Dermis microvascular lymphatic vessel endothelial cell (primary cell): ENCODE measurements at places on chromosomes 3 and 15. TPM values are rescaled to one million over a fixed set of nuclear protein-coding genes. Genes with fewer than 3 reads are reported as not detected.

GRCh38 chr3:45746165-45746776 lies 50.1 kb downstream of the SLC6A20 start:
- DNase-seq, result no peak

DNA sequence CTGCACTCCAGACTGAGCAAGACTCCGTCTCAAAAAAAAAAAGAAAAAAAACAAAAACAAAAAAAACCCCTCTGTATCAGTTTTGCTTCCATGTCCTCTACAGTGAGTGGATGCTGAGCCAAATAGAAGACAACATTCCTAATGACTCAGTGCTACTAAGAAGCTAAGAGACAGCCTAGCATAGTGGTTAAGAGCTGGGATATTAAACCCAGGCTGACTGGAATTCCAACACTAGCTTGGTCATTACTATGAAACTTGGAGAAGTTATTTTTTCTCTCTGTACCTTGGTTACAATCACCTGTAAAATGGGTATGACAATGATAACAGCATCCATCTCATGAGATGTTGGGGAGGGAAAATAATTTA lies 60.9 kb upstream of the PYGO1 start:
- DNase-seq, result no peak

MELTF gene
- total RNA-seq, result 0.63 and 1.9 TPM in 2 replicates

DNA sequence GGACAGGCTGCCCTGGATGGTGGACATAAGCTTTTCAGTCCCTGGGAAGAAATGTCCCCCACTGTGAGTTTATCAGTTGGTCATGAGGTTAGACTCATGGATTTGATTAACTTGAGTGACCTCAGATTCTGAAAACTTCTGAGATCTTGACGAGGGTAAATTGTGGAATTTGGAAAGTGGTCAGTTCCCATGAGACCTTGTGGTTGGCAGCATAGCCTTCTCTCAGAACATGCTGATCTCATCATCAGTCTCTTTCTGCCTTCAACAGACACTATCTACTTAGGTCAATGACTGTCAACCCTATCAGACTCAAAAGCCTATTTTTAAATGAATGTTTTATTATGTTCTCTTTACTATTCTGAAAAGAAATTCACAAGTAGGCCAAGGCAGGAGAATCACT lies 45.6 kb upstream of the NDUFB4 start:
- no peak for DNase-seq

DNA sequence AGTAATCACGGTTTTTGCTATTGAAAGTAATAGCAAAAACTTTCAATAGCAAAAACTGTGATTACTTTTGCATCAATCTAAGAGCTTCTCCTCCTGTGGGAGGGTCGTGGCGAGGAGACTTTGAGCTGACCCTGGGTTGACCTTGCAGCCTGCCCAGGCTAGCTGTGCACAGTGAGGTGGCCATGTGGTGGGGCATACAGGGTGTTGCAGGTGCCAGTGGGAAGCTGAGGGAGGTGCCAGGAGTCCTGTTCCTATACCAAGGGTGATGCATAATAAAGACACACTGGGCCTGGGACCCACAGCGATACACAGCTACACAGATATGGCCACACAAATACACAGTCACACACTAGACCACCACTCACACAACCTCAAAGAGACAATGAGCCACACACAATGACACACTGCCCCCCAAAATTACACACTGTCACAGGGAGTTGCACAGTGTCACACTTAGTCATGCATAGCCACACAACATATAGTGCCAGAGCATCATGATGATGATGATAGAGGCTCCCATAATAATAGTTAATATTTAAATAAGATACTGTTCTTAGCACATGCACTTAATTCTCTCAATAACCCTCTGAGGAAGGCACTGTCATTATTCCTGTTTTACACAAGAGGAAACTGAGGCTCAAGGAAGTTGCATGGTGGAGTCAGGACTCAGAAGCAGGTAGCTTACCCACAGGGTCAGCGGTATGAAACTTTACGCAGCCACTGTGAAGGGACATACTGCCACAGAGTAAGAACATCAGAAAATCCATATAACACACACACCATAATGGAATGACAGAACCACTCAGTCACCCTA lies 6.3 kb downstream of the PLCD1 start:
- DNase-seq, result no peak

RETNLB gene
- total RNA-seq, result not detected in 2 replicates

AQR gene
- total RNA-seq, result 16.9 and 17.3 TPM in 2 replicates

FILIP1L gene
- total RNA-seq, result 19.0 and 20.7 TPM in 2 replicates

GRCh38 chr15:36926427-36926825 lies 173.9 kb downstream of the MEIS2 start:
- DNase-seq, result no peak

- no peak for DNase-seq
Observed at GRCh38 chr3:25520926-25521559, 93.0 kb downstream of the RARB start.

MFN1 gene
- total RNA-seq, result 35.4 and 35.9 TPM in 2 replicates

DNA sequence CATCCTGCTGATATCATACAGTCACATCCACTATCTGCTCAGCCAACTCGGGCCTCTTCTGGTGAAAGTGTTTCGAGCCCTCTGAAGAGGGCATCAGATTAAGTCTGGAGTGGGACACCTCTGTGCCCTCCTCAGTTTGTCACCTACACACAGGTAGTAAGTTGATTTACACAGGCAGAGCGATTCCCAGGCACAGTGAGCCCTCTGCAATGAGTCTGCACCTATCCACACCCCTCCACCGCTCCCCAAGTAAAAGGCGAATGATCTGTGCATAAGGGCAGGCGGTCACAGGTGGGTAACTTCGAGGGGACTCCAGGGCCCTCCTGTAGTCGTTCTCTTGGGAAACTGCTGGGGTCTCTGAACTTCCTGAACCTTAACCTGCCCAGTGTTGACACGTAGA lies 152.0 kb downstream of the ATP10A start:
- DNase-seq, result no peak

- no peak for DNase-seq
Observed at GRCh38 chr3:68271145-68271544, 616.7 kb upstream of the SUCLG2 start.

- no peak for DNase-seq
Observed at GRCh38 chr3:183779896-183780465, 45.4 kb downstream of the MAP6D1 start.

SLC25A36 gene
- 33.4 and 35.9 TPM in 2 replicates for total RNA-seq

GRCh38 chr3:119380697-119381096 lies 82.7 kb downstream of the TMEM39A start:
- no peak for DNase-seq

CIP2A gene
- 17.2 and 24.6 TPM in 2 replicates for total RNA-seq

MINAR1 gene
- total RNA-seq, result 0.51 and 1.0 TPM in 2 replicates

DUOXA2 gene
- total RNA-seq, result not detected in 2 replicates

DNA sequence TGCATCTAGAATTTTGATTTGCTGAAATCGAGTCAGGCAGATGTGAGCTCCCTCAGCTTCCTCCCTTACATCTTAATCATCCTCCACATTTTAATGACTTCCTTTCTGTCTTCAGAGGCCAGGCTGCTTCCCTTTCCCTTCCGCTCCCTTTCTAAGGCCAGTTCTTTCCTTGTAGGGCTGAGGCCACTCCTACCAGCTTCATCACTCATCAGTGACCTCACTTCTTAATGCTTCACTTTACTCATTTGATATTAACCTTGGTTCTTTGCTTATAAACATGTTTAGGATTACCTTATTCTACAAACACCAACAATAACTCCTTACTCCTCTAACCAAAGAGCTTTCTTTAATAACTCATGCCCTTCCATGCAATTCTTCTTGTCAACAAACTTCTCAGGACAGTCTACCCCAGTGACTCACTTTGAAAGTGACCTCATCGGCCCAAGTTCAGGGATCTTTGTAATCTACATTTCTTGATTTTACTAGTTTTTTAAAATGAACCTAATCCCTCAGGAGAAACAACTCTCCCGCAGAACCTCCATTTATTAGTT lies 23.9 kb downstream of the ILDR1 start:
- DNase-seq, result no peak

- no peak for DNase-seq
Observed at GRCh38 chr15:60315878-60316277, 81.9 kb downstream of the ANXA2 start.

DNA sequence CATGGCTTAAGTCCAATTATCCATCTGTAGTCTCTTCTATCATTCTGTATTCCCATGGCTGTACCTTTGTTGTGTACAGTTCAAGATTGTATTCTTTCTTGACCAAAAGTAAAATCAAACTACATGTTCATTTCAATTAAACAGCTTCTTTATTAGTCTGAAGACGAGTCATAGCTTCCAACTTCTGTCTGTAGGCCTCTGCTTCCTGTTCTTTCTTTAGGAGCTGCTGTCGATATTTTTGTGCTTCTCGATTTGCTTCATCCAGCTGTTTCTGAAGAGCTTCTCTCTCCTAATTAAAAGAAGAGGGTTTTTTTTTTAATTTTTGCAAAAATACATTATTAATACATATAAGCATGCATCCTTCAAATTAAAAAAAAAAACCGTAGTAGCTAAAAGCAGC lies 13.0 kb upstream of the HDC start:
- DNase-seq, result no peak
